ENCODE measurements at places on chromosomes 3 and 15.

DNA sequence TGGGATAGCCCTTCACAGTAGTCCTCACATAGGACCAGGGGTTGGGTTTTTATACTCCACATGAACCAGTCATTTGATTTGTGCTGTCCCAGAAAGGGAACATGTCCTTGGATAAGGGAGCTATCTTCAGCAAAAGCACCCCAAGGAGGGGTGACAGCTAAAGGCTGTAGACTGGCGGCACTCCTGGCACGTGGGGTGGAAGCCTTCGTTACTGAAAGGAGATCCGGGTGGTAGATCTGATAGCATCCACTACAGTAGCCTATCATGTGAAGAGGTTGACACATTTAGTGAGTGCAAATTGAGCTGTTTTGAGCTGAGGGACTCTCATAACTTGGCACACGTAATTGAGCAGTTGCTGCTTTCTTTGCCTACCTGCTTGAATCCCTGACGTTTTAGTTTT is 588.8 kb upstream of the GOLIM4 start:
- no peak for DNase-seq

- DNase-seq: no peak
These were observed 61.9 kb downstream of the CGGBP1 start for GRCh38 chr3:87996882-87997281.

GRCh38 chr15:63379492-63380150 is 2.0 kb downstream of the CA12 start:
- DNase-seq: no peak

DNA sequence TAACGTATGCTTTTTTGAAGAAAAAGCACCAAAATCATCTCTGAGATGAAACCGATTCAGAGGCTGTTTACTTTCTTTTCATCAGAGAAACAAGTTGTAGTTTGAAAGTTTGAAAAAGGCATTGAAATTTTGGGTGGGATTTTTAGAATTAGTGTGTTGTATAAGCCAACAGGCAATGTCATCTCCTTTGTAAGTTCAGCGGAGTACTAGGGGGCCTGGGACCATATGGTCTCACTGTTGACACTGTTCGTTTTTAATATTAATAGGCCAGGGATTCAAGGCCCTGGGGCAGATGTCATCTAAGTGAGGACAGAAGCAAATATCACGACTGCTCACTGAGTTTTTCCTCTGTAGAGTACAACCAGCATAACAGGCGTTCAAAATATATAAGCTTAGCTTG is 256.2 kb upstream of the RARB start:
- no peak for DNase-seq
